DMS53 (cell line): ENCODE measurements at places on chromosomes 12 and 14.

- DNase-seq = no peak
Observed at GRCh38 chr14:53108292-53109104, 44.6 kb downstream of the DDHD1 start.

DNA sequence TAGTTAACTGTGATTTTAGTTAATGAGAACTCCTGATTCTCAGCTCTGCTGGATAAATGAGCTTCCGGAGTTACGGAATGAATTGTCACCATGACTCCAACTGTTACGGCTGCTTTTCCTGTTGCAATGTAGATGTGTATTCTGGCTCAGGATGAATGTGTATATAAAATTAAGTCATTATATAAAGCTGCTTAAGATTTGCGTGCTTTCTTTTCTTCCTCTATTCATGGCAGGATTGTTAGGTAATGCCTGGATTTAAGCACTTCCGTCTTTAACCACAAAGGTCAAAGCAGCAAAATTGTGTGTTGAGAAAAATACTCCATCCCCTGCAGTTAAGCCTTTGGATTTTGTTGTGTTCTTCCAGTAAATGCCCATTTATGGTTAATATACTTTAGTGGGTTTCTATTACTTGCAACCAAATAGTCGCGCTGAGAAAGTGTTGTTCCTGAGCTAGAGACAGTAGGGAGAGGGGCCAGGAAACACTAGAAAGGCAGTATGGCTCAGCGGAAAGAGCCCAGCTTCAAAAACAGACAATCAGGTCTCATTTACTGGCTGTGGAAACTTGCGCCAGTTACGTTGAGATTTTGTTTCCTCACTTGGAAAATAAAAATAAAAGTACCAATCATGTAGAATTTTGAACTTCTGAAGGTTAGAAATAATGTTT, 9.4 kb upstream of the CCDC175 start:
- DNase-seq = no peak

DNA sequence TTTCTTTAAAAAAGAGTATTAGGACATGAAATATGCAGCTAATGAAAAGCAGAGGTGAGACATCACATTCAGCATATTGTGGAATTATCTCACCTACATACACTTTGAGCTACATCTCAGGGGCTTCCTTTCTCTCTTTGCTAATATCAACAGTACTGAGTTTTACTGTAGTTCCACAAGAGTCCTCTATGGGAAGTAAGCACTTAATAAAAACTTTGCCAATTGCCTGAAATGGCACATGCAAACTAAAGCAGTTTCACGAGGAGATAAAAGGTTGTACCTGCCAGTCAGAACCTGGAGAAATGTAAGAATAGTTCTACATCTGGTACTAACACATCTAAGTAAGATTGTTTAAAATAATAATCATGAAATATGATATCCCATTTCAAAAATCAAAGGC, 73.5 kb upstream of the GPHB5 start:
- no peak for DNase-seq

- DNase-seq = no peak
Observed at GRCh38 chr12:120733574-120733973, 7.9 kb downstream of the ACADS start.

DNA sequence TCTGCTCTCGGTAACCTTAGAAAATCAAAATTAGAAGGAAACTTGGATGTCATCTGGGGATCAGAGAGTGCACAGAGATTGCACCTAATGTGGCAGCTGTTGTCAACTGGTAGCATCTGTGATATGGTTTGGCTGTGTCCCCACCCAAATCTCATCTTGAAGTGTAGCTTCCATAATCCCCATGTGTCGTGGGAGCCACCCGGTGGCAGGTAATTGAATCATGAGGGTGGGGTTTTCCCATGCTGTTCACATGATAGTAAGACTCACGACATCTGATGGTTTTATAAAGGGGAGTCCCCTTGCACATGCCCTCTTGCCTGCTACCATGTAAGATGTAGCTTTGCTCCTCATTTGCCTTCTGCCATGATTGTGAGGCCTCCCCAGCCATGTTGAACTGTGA, 127.7 kb upstream of the SRRM4 start:
- DNase-seq = no peak

DNA sequence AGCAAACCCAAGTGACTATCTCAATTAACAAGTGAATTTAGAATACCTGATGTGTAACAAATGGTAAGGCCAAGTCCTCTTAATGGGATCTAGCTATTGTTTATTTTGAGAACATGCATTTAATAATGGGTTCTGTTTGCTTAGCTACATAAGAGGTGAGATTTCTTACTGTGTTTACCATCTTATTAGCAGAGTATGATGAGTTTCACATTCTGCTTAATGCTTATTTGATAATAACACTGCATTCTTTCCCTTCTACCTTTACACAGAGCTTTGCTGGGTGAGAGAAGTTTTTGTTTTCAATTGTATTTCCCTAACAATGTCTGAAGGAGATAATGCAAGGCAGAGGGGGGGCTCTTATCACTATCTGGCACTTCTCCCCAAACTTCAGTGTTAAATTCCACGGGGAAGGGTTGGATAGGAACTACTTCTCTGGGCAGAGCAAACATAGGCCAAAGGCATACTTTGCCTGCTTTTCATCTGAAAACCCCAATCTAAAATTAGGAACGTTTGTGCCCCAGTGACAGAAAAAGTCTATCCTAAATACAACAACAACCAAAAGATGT, 129.0 kb upstream of the ATXN7L3B start:
- peak; percentile 30 for DNase-seq

- DNase-seq = no peak
Observed at GRCh38 chr12:130097342-130097741, 64.9 kb upstream of the FZD10 start.

DNA sequence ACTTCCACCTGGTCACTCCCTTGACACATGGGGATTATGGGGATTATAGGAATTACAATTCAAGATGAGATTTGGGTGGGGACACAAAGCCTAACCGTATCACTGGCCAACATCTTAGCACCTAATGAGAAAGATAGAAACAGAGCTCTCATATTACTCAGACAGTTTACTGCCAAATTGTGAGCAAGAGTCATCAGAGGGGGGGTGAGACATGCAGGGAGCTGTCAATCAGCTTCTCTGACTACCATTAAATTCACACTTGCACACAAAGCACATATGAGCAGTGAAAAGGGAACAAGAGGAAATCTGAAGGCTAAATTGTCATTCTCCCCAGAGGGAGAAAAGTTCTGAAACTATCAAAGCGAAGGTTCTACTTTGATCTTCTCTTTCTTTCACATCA, 78.1 kb upstream of the GRIN2B start:
- no peak for DNase-seq

DNA sequence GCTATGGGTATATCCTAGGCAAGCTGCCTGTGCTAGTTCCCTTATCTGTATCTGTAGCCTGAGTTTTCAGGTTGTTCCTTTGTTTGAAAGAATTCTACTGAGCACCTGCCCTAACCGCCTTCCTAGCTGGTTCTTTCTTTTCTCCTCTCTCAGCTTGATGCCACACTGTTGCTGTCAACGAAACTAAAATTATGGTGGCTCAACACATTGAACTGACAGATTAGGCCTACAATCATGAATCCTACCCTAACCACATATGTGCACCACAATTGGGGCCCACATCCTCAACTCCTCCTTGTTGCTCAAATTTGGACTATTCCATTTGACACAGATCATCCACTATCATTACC, 36.2 kb upstream of the RESF1 start:
- DNase-seq = peak; percentile 50

DNA sequence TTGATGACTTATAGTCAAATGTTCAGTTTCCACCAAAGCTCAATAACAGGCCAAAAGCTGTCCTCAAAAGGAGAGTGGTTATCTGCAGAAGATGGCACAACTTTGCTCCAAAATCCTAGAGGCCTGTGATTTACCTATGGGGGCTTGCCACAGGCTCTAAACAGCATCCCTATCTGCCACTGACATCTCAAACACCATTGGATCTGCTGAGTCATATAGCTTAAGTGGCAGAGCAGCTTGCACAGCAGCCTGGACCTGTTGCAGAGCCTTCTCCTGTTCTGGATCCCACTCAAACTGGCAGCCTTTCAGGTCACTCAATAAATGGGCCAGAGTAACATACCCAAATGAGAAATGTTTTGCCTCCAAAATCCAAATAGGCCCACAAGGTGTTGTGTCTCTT, 60.6 kb upstream of the NAA30 start:
- peak; percentile 28 for DNase-seq

DNA sequence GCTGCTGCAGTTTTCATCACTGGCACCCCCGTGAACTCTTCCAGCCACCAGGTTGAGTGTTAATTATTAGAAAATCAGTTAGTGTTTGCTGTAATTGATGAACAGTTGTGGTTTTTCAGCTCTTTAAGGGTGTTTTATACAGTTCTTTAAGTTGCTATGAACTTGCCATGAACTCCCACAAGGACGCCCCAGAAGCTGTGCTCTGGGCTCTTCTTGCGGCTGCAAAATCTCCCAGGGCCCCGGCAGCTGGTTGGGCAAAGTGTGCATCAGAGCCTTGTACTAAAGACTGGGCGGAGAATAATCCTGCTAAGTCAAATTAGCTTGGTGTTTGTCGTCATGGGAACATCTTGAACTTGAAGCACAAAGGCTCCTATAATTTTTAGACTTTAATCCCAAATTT, 82.2 kb downstream of the EML1 start:
- no peak for DNase-seq

GRCh38 chr14:89221109-89221810, 195.8 kb downstream of the FOXN3 start:
- DNase-seq = peak; percentile 70

DNA sequence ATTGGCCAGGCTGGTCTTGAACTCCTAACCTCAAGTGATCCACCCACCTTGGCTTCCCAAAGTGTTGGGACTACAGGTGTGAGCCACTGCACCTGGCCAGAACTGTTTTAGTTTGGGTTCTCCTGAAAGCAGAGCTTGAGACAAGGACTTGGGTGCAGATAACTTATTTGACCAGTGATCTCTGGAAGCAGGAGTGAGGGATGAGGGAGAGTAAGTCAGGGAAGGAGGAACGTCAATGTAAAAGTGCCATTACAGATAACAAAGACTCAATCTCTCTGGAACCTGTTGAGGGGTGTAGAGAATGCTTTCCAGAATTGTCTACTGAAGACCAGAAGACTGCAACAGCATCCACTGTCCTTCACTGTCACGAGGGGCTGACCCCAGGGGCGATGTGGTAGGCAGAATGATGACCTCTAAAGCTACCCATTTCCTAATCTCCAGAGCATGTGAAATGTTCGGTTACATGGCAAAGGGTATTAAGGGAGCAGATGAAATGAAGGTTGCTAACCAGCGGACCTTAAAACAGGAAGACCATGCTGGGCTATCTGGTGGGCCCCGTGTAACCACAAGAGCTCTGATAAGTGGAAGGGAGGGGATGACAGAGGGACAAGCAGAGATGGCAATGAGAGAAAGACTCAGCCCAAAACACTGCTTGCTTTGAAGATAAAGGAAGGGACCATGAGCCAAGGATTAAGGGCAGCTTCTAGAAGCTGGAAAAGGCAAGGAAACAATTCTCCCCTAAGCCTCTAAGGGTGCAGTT, 207.8 kb downstream of the RBM19 start:
- no peak for DNase-seq

- DNase-seq = no peak
Observed at GRCh38 chr14:69190191-69190590, 1.1 kb upstream of the EXD2 start.

GRCh38 chr14:75301666-75302325, 23.2 kb downstream of the FOS start:
- no peak for DNase-seq

DNA sequence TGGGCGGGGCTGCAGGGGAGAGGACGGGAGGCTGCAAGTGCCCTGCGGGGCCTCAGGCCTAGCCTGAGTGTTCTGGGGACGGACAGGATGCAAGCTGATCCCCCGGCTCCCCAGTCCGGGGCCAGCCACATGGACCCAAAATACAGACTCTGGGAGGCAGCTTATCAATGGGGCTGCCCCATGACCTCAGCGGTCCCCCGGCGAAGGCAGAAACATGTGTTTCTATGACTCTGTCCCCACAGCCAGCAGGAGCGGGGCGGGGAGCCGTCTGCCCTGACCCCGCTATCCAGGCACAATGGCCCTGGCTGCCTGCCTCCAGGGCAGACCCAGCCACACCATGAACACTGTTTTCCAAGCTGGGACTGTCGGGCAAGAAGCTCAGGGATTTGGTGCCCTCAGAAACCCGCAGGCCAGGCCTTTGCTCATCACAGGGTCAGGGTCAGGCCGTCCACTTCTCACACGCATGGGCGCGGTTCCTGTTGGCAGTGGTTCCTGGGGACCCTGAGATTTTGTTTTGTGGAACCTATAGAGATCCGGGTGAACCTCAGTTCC, 75.0 kb downstream of the RFLNA start:
- no peak for DNase-seq

DNA sequence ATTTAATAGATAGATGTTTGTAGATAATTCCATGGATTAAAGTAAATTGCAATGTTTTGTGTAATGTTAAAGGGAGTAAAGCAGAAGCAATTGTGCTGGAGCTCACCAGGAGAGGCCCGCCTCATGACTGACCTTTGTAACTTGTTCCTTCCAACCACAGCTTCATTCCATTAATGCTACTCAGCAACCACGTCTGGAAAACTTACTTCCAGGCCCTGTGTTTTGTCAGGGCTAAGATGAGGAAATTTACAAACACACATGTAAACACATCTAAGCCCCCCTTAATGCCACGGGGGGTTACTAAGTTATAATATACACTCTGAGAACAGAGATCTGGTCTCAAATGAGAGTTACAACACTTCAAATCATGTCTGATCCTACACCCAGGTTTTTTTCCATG, 12.4 kb downstream of the LUM start:
- no peak for DNase-seq

DNA sequence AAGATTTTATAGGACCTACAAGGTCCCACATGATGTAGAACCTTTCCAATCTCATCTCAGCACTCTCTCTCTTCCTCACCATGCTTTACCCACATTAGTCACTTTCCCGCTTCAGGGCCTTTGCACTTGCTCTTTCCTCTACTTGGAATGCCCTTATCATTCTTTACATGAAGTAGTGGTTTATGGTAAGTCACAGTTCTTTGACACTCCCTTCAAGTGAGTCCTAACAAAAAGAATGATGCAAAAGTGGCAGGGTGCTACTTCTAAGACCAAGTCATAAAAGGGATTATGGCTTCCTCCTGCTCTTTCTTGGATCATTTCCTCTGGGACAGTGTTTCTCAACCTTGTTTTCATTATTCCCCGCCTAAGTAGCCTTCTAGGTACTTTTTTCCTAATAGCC, 13.1 kb downstream of the TMBIM4 start:
- no peak for DNase-seq

GRCh38 chr12:73057428-73057827, 785.3 kb downstream of the TRHDE start:
- peak; percentile 19 for DNase-seq

DNA sequence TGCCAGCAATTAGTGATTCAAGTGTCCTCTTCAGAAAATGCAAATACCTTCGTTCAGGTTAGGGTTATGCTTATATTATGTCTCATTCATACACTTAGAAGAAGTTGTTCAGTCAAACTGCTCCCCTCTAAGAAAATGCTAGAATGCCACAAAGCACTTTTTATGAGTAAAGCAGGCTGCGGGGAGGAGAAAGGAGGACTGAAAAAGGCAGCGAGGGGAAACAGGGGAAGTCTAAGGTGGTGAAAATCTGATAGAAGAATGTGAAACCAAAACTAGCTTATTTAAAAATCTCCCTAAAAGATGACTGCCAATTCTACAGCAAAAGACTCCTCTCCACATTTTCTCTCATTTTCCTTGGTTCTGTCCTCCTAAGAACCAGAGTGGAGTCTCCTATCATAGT, 70.1 kb downstream of the PRKD1 start:
- no peak for DNase-seq
